ENCODE measurements at places on chromosomes 5 and 9.

- DNase-seq: no peak
These were observed 9.8 kb downstream of the UIMC1 start for GRCh38 chr5:176996780-176997179.

DNA sequence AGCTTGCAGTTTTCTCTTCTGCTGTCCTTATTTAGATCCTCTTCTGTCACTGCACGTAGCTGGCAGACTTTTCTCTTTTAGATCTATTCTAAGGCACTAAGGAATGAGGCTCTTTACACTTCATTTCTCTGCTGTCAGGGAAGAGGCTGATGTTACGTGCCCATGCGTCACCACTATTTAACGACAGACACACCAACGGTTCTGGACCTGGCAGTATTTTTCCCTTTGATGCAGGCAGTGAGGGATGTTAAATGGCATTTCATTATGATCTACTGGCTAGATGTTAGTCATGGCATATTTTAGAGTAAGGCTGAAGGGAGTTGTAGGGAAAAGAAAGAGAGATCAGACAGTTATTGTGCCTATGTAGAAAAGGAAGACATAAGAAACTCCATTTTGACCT, 8.2 kb upstream of the CRHBP start:
- no peak for DNase-seq

- no peak for DNase-seq
These were observed 620.3 kb upstream of the WWC1 start for GRCh38 chr5:167671176-167671575.

DNA sequence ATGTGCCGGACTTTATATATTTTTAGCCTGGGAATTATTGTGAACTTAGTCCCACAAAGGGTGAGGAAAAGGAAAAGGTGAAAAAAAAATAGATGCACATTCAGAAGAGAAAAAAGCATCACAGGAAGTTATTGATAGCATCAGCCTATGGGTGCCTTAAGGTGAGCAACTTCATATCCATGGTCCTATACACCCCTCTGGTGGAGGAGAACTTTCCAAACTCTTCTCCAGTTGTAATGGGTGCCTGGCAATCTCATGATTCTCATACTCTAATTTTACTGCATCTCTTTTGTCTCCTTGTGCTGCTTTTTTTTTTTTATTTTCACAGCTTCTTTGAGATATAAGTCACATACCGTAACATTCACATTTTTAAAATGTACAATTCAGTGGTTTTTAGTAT, 107.4 kb downstream of the JAKMIP2 start:
- peak; percentile 25 for DNase-seq

DNA sequence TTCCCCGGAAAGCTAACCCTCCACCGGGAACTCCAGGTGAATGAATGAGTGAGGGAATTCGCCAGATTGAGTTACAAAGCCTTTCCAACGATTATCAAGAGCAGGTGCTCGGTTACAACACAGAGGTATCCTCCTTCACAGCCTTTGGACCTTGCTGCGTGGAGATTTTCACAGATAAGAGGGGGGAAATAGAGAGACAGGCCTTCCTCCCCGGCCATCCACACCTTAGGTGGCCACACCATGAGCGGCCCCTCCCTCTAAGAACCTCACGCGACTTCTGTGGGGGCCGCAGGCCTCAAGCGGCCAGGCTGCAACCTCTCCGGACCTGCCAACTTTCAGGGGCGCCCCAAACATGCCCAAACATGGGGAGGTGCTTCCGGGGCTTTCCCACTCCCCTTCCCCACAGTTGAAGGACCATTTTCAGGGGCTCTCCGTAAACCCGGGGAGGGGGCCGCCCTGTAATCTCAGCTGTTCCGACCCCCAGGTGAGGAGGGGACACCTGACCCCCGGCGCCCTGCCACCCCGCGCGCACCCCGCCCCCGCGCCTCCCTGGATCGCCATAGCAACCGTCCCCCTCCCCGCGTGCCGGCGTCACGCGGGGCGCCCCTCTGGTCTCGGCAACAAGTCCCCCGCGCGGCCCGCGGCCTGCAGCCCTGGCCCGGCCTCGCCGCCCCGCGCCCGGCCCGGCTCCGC, 603 bp downstream of the DENND1A start:
- DNase-seq: no peak

GRCh38 chr9:72960446-72960845, 7.6 kb upstream of the ALDH1A1 start:
- no peak for DNase-seq

DNA sequence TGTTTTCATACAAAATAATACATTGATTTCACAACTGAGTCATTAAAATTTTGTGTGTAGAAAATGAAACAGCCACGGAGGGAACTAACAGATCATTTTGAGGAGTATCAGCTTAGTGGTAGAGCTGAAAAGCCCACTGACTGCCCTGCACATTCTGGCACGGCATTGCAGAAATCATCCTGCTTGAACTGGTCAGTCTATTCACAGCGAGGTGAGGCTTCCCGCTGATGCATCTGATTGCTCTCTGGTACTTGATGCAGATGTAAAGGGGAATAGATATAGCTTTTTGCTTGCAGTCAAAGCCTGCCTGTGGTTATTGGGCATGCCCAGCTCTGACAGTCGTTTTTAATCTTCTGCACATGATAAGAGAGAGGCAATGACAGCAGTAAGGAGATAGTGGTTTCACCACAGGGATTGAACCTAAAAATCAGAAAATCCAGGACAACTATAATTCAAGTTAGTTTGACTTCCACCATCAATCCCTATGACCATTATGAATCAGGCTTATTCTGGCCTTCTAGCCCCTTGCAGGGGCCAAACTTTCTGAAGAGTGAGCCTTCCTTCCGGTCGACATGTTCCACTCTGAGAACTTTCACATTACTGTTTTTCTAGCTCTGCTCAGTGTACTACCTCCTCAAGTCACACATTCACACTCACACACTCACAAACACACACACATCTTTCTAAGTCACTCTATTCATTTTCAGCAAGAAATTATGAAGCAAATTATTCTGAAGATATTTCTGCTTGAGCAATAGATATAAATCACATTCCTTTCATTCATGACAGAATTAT, 782.8 kb upstream of the NUDT12 start:
- DNase-seq: no peak

- no peak for DNase-seq
These were observed 403.9 kb downstream of the ZNF608 start for GRCh38 chr5:124342584-124342983.

DNA sequence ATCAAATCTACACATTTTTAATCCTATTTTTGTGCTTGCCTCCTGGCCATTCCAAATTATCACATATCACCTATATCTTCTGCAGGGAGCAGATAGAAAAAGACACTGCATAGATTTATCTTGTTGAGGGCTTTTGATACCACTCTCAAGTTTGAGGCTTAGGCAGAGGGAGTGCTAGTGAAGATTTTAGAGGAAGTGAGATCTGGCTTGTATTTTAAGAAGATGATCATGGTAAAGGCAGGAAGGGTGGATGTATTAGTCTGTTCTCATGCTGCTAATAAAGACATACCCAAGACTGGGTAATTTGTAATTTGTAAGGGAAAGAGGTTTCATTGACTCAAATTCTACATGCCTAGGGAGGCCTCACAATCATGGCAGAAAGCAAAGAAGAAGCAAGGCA, 220.9 kb upstream of the TUT7 start:
- no peak for DNase-seq

DNA sequence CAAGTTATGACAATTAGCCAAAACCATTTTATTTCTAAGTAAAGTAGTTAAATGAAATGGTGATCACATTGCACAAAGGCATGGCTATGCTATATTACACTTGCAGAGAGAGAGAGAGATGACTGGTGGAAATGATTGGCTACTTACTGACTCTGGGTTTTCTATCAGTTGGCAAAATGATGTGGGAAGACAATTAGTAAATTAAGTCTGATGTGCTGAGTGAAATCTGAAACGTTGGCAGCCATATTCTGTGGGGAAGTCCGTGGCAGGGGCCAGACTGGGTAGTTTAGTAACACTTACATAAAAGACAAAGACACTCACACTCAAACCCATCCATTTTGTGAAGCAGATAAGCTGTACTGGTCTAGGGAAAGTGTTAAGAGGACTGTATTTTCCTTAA, 61.6 kb downstream of the ANXA1 start:
- no peak for DNase-seq

- DNase-seq: no peak
These were observed 73.2 kb downstream of the TRIO start for GRCh38 chr5:14216372-14216771.

- no peak for DNase-seq
These were observed 33.2 kb downstream of the PRDM6 start for GRCh38 chr5:123122273-123122672.

- DNase-seq: no peak
These were observed 48.5 kb downstream of the NEK6 start for GRCh38 chr9:124306098-124306735.

- DNase-seq: peak; percentile 29
These were observed 448 bp downstream of the RELL2 start for GRCh38 chr5:141637123-141637766.

DNA sequence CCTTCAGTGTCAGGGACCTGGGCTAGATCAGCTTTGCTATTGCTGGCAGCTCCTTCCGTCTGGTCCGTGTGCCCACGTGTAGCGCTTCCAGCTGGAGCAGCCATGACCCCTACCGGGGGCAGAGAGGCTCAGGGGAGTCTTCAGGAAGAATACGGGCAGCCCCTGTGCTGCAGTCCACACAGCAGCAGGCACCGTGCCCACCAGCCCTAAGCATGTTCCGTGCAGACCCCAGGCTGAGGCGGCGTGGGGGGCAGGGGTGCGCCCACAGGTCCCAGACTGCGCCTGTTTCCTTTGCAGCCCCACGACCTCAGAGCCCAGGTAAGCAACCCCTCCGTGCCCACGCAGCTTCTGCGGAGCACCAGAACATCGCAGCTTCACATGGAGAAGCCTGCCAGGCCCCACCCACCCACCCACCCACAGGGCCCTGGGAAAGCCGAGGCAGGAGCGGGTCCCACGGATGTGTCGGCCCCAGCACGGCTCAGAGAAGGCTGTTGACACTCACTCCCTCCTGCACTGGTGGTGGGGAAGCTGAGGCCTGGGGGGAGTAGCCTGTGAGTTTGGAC, 83.1 kb downstream of the KCNT1 start:
- DNase-seq: no peak

- DNase-seq: no peak
These were observed 55.4 kb downstream of the ARHGAP26 start for GRCh38 chr5:142825378-142826089.

- DNase-seq: no peak
These were observed 368.8 kb downstream of the GLIS3 start for GRCh38 chr9:3931058-3931457.

DNA sequence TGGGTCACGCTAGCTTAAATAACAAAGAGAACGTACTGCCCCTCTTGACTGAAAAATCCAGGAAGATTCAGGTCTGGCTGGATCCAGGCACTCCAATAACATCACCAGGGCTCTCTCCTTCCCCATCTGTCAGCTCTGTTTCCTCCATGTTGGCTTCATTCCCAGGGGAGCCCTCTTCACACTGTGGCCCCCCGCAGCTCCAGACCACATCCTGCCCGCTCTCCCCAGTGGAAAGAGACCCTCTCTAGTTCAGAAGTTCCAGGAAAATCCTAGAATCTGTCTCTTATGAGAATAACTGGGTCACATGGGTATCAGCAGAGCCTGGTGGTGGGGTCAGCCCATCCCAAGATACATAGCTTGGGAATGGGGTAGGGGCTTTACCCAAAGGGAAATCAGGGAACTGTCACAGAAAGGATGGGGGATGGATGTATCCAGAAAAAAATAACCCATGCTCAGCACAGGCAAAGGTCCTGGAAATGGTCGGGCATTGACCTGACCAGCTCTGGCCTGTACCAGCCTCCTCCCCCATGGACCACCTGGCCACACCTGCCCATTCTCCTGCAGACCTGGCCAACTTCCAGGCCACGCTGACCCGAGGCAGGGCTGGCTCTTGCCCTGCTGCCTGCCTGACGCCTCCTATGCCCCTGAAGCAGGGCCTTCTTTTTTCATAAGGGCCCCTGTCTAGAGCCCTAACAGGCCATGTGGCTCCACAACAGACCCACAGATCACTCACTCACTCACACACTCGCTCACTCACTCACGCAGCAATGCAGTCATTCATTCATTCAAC, 65.9 kb downstream of the COL23A1 start:
- DNase-seq: no peak

- DNase-seq: no peak
These were observed 117.3 kb upstream of the PDE4D start for GRCh38 chr5:60010853-60011252.

GRCh38 chr5:124574521-124575436, 171.7 kb downstream of the ZNF608 start:
- DNase-seq: no peak

DNA sequence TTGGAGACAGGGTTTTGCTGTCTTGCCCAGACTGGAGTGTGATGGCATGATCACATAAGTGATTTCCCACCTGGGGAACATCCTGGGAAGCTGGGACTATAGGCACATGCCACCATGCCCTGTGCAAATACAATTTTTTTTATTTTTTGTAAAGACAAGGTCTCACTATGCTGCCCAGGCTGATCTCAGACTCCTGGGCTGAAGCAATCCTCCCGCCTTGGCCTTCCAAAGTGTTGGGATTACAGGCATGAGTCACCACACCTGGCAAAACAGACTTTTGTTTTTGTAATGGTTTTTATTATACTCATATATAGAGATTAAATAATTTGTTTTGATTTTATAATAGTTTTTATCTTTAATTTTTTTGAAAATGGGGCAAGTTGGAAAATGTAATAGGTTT, 14.7 kb downstream of the DNAJC25 start:
- DNase-seq: no peak

GRCh38 chr5:122310889-122311288, 1.1 kb upstream of the SNCAIP start:
- DNase-seq: no peak

- no peak for DNase-seq
These were observed 52.8 kb downstream of the GRIA1 start for GRCh38 chr5:153543288-153543687.

DNA sequence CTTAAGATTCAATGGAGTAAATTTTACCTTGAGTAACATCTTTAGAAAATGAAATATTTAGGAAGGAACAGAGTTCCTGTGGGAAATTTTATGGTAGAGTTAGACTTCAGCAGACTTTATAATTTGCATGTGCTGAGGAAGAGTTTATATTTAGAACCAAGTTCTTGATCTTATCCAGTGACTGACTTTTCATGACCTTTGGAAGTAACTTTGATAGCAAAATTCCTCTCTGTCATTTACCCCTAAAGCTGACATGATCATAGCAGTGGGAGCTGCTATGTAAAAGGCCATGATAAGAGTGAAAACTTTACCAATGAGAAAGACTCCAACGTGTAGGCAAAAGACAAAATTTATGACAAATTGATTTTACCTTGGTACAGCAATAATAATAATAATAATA, 1071.8 kb upstream of the DMAC1 start:
- no peak for DNase-seq

DNA sequence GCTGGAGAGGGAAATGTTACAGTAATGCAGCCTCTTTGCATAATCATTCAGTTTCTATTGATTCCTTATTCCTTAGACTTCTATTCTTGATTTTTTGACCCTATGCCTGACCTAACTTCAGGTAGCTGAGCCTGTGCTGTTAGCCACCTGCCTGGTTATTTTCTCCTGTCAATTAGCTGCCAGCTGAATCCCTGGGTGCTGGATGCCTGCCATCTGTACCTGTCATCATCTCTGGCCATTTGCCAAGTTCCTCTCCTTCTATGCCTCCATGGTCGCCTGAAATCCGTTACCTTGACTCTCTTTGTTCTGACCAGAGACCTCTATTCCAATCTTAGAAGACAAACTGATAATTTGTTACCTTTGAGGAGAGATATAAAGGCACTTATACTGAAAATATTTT, 178.3 kb downstream of the CAVIN4 start:
- DNase-seq: peak; percentile 94
